Coronary artery (tissue), 2 donors: ENCODE measurements at places on chromosomes 1 and 21.

- no peak for DNase-seq
Measured at GRCh38 chr1:53061123-53061858, 722 bp upstream of the PODN start.

DNA sequence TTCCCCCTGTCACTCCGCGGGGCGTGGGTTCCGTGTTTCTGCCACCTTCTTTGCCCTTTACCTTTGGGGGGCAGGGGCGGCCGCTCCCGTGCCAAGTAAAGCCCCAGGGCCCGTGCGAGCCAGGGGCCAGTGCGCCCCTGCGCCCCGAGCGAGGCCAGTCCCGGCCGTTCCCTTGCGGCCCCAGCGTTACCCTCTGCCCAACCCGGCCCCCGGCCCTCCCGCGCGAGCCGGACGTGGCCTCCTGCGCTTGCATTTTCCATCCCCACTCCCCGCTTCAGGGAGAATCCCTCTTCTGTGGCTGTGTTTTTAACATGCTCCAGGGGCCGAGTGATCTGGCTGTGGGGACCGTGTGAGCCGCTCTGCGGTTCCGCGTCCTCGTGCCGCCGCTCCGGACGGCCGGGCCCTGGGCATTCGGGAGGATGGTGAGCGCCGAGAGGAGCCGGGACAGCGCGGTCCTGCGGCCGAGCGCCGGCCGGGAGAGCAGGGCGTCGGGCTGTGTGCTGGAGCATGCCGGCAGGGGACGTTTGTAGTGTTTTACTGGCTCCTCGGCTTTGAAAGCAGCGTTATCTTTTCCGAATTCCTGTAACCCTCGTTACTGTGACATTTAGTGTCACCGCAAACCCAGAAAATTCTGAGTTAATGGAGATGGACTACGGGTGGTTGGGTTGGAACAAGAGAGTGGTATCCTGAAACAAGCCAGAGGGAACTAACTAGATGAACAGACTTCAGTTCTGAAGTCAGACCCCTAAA is 1.0 kb downstream of the GALNT2 start:
- DNase-seq = no peak

DNA sequence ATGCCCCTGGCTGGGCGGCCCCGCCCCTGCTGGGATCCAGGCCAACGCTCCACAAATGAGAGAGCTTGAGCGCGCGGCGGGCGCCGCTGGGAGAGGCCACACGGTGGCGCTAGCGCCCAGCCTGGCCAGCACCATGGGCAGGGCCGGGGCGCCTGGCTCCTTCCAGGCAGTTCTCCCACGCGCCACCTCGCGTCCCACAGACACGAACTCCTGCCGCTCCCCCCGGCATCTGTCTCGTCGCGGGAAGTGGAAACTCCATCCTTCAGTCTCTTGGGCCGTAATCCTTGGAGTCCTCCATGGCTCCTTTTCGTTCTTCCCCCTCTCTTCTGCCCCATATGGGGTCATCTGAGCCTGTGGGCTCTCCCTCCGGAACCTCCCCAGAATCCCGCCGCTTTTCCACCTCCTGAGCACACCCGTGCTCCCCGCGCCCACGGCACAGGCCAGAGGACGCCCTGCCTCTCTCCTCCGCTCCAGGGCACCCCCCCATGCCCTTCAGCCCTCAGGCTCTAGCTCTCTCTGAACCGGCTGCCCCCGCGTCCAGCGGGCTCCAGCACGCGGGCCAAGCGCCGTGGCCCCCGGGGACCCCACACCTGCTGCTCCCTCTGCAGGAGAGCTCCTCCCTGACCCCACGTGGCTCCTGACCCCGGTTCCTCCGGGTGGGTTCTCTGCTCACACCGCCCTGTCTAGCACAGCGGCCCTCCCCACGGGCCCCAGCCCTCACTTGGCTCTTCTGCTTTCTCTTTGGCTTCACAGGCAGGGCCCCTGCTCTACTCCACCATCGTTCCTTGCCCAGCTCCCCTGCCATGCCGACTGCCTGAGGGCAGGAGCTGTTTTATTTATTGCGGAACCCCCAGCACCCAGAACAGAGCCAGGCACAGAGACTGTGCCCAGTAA is 31.9 kb upstream of the EDN2 start:
- peak; percentile 90 for DNase-seq

GRCh38 chr1:117589544-117589943 is 16.3 kb upstream of the TENT5C start:
- no peak for DNase-seq

DNA sequence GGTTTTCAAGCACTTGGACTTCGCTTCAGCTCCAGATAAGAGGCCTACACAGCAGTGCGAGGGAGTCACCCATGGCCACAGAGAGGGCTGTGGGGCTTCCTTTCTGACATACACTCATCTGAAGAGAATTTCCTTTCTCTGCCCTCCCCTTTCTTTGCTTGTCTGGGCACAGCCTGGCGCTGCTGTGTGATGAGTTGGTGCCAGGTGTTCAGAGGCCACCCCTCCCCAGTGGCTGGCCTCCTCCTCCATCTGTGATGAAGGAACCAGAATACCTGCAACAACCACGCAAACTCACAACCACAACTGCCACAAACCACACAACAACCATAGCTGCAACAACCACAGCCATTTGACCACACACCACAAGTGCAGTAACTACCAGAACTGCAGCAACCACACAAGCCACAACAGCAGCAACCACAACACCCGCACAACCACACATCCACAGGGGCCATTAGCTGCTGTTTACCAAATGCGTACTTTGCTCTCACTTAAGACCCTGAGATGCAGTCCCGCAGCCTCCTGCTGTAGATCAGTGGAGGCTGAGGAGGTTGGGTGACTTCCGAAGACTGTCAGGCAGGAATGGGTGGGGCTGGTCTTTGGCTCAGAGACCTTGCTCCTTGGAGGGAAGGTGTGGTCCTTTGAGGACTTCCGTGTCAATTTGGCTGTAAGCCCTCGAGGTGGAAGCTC is 71.1 kb downstream of the IER5 start:
- DNase-seq = no peak
